A549 treated with Mapracorat at 1 μM for 4 hours (cell line): ENCODE measurements at places on chromosomes 5 and 9. TPM values are rescaled to one million over a fixed set of nuclear protein-coding genes. Genes with fewer than 3 reads are reported as not detected.

Gene DNAJC18
- 5.6 to 9.3 TPM (median 8.1 TPM) in 5 replicates for total RNA-seq

Gene RGMB
- total RNA-seq = 6.0 to 8.1 TPM (median 7.0 TPM) in 5 replicates

Gene LRRC19
- total RNA-seq = not detected in 5 replicates

Gene F12
- 14.4 to 25.7 TPM (median 24.1 TPM) in 5 replicates for total RNA-seq

Gene NPDC1
- 40.8 to 96.8 TPM (median 80.5 TPM) in 5 replicates for total RNA-seq

Gene C5
- 11.2 to 14.4 TPM (median 12.4 TPM) in 5 replicates for total RNA-seq

Gene CCDC192
- total RNA-seq = not detected in 5 replicates

Gene ATP10B
- not detected in 5 replicates for total RNA-seq

Gene CNTLN
- 4.4 to 6.0 TPM (median 5.4 TPM) in 5 replicates for total RNA-seq

Gene CLIC3
- 2.4 to 5.5 TPM (median 4.9 TPM) in 5 replicates for total RNA-seq

Gene NR4A3
- total RNA-seq = 1.7 to 2.9 TPM (median 2.0 TPM) in 5 replicates

Gene TLX3
- not detected in 5 replicates for total RNA-seq

Gene IDNK
- 5.7 to 8.2 TPM (median 6.9 TPM) in 5 replicates for total RNA-seq

Gene QRFP
- not detected in 5 replicates for total RNA-seq

Gene LPAR1
- 19.9 to 22.0 TPM (median 21.4 TPM) in 5 replicates for total RNA-seq

Gene GDA
- total RNA-seq = 0.48 to 1.4 TPM (median 1.0 TPM) in 5 replicates

Gene HTR1A
- not detected in 5 replicates for total RNA-seq

Gene SIT1
- total RNA-seq = not detected in 5 replicates

Gene GFI1B
- total RNA-seq = 0.09 to 0.17 TPM (median 0.16 TPM) in 3 of 5 replicates, not detected in the others

Gene ERAP2
- total RNA-seq = 0.82 to 2.4 TPM (median 1.4 TPM) in 5 replicates

Gene GABRA1
- not detected in 5 replicates for total RNA-seq

Gene C9orf85
- total RNA-seq = 12.2 to 17.3 TPM (median 14.2 TPM) in 5 replicates

Gene LIFR
- 5.0 to 8.1 TPM (median 6.6 TPM) in 5 replicates for total RNA-seq

Gene SVEP1
- total RNA-seq = 1.4 to 2.0 TPM (median 1.9 TPM) in 5 replicates

Gene ITGA2
- total RNA-seq = 10.4 to 15.2 TPM (median 13.6 TPM) in 5 replicates

Gene CERT1
- total RNA-seq = 19.4 to 25.6 TPM (median 22.5 TPM) in 5 replicates

Gene IL5
- total RNA-seq = not detected in 5 replicates

Gene SPINK13
- total RNA-seq = 0.27 to 0.30 TPM (median 0.27 TPM) in 3 of 5 replicates, not detected in the others

Gene CARTPT
- not detected in 5 replicates for total RNA-seq

Gene RNF183
- 0.08 TPM in 1 of 5 replicates, not detected in the others for total RNA-seq

Gene SLC6A19
- total RNA-seq = 0.13 to 0.22 TPM (median 0.19 TPM) in 5 replicates

Gene HAVCR1
- 28.4 to 34.3 TPM (median 32.1 TPM) in 5 replicates for total RNA-seq

Gene MAP1B
- total RNA-seq = 34.2 to 44.3 TPM (median 42.4 TPM) in 5 replicates

Gene GALNT12
- total RNA-seq = 2.9 to 5.5 TPM (median 3.7 TPM) in 5 replicates

Gene MTX3
- 5.2 to 6.0 TPM (median 5.5 TPM) in 5 replicates for total RNA-seq

Gene COL15A1
- 0.30 to 0.57 TPM (median 0.53 TPM) in 5 replicates for total RNA-seq

Gene MYORG
- 4.1 to 6.9 TPM (median 6.3 TPM) in 5 replicates for total RNA-seq

Gene PFN3
- total RNA-seq = not detected in 5 replicates

Gene SPATA9
- total RNA-seq = 0.28 to 0.38 TPM in 2 of 5 replicates, not detected in the others

Gene MOB3B
- 8.8 to 11.2 TPM (median 9.5 TPM) in 5 replicates for total RNA-seq

Gene CFAP90
- total RNA-seq = 0.30 to 0.68 TPM (median 0.57 TPM) in 5 replicates

Gene SPINK7
- total RNA-seq = not detected in 5 replicates

Gene ACSL6
- total RNA-seq = 0.06 to 0.07 TPM in 2 of 5 replicates, not detected in the others

Gene PCDHGA7
- 0.69 to 1.1 TPM (median 0.90 TPM) in 5 replicates for total RNA-seq

Gene TBC1D2
- total RNA-seq = 8.8 to 12.7 TPM (median 10.5 TPM) in 5 replicates

Gene MARVELD2
- total RNA-seq = 2.2 to 3.0 TPM (median 2.5 TPM) in 5 replicates

Gene WNT8A
- not detected in 5 replicates for total RNA-seq

Gene CCL27
- total RNA-seq = 0.28 TPM in 1 of 5 replicates, not detected in the others

Gene TRAF1
- total RNA-seq = 2.2 to 3.2 TPM (median 2.5 TPM) in 5 replicates

Gene HBEGF
- total RNA-seq = 6.0 to 7.3 TPM (median 7.2 TPM) in 5 replicates

Gene PCDHA13
- 0.05 to 0.06 TPM in 2 of 5 replicates, not detected in the others for total RNA-seq

Gene ADGRD2
- total RNA-seq = not detected in 5 replicates

Gene TERT
- 1.3 to 3.8 TPM (median 2.6 TPM) in 5 replicates for total RNA-seq

Gene GPRIN1
- 7.4 to 9.6 TPM (median 9.1 TPM) in 5 replicates for total RNA-seq

Gene MYOT
- not detected in 5 replicates for total RNA-seq

Gene PCDHGA2
- 0.42 to 0.91 TPM (median 0.68 TPM) in 5 replicates for total RNA-seq

Gene GABRG2
- total RNA-seq = not detected in 5 replicates

Gene KLF4
- 26.0 to 30.2 TPM (median 28.8 TPM) in 5 replicates for total RNA-seq
